Stimulated activated naive CD4-positive, alpha-beta T cell treated with Interleukin-2 at 50 U/mL for 16 hours (primary cell): ENCODE measurements at places on chromosomes 2 and 18.

DNA sequence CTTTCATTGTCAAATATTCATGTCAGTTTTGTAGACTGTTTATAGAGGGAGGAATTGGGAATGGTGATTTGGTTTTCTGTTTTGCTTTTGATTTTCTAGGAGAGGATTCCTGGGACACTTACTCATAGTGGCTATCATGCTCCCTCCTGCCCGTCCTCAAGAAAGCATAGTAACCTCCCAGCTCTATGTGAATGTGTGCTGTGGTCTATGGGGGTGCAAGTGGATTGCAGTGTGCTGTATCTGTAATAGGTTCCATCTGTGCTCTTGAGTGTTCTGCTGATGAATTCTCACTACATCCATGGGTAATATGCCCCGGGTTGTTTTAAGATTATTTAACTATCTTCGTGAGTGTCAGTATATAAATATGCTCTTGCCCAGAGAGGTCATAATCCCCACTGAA is 811.3 kb downstream of the CNTNAP5 start:
- no peak for DNase-seq

- DNase-seq: no peak
Measured at GRCh38 chr2:74037379-74037860, 52.7 kb downstream of the TET3 start.

DNA sequence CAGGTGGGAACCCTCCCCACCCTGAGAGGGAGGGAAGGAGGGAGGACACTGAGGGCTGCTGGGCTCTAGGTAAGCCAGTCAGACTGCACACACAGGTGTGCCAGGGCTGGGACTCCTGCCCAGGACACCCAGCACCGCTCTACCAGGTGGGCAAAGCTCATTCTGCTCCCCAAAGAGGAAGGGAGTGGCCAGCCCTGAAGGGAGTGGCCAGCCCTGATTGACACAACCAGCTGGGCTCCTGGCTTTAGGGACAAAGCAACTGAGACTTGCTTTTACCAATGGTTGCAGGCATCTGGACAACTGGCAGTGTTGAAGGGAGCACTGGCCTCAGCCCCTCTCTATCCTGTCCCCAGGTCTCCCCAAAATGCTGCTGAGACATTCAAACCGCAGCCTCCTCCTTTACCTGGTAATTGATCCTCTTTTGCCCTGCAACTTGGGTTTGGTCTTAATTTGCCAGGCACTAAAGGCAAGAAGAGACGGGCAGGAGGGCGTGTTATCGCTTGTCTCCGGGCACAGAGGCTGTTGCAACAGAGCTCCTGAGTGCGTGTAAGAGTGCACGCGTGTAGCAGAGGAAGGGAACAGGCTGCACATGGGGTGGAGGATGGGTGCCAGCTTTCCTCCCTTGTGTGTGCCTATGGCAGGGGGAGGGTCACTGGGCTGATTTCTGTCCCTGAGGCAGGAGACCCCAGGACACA is 14.5 kb upstream of the FOSL2 start:
- no peak for DNase-seq

DNA sequence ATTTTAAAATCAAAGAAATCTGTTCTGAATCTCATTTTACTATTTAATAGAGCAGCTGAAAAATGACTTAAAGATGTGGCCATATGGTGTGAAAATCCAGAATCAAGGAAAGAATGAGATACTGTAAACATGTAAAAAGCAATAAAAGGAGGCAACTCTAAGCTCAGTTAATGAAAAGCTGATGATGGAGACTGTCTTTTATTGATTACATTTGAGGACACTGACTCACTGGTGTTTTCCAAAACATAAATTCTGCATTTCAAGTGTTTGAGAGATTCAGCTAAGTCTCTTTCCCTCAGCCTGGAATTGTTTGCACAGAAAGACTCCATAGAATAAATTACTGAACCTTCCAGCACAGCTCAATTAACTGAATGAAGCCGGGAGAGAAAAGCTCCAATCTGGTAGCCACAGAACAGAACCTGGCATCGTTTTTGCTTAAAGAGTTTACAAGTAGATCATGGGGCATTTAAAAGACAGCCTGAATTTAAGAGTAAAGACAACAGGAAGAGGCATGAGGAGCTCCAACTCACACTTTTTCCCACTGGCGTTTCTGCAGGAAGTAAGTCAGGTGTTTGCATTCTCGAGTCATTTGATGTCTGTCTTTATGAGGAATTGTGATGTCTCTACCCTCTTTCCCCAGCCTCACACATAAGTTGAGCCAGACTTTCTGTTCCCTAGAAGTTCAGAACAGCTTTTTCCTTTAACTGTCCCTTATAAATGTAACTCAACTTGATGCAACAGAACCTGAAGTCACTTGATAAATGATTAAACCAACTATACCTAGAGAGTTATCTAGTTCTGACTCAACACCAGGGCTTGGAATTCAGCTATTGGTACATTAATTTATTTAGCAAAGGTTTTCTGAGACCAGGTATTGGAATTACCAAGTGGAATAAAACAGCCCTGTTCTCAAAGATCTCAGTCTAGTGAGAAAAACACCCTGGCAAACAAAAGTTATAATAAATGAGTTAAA is 53.3 kb downstream of the FTCDNL1 start:
- DNase-seq: no peak

DNA sequence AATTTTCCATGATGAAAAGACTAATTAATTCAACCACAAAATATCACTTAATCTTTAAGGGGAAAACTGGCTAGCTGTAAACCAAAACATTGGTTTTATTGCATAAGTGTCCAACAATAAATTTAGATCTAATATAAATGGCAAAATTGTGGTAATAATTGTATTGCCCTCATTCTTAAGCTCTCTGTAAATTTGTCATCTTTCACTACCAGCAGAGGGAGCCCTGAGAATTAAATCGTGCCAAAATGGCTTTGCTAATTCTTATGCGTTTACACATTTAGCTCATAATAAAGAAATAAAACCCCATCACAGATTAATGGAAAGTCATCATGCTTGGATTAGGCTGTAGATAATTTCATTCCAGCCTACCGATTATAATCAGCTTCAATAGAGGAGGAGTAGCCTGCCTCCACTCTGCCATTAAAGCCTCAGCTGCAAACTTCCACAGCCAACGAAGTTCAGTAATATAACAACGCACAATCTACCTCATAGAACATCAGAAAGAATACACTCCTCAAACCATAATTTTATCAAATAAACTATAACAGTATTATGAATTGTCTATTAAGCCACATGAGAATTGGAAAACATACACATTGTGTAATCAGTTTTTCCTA is 70.0 kb upstream of the ATP5MC3 start:
- no peak for DNase-seq

DNA sequence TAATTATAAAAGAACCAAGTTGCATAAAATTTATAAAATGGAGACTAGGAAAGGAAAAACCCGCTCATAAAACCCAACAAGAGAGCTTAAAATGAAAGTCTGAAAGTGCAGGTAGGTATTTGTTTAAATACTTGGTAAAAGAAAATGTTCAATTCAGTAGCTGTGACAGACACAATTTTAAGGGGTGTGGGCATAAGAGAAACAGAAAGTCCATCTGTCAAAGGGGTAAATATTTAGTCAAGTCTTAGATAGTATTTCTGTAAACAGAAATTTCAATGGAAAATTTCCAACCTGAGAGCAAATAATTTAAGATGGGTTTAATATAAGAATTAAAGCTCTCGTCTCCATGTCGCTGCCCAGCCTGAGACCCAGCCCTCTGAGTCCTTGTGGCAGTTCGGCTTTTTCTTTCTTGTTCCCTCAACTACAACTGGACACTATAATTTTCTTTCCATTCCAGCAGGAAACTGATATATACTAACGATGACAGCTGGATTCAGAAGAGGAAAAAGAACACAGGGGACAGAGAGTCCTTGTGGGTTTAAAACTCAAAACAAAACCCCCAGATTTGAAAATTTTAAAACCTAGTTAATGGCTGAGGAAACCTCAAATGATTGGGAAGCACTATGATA is 88.0 kb upstream of the ZFP36L2 start:
- no peak for DNase-seq

- DNase-seq: no peak
Measured at GRCh38 chr2:42906557-42907411, 114.4 kb upstream of the HAAO start.

DNA sequence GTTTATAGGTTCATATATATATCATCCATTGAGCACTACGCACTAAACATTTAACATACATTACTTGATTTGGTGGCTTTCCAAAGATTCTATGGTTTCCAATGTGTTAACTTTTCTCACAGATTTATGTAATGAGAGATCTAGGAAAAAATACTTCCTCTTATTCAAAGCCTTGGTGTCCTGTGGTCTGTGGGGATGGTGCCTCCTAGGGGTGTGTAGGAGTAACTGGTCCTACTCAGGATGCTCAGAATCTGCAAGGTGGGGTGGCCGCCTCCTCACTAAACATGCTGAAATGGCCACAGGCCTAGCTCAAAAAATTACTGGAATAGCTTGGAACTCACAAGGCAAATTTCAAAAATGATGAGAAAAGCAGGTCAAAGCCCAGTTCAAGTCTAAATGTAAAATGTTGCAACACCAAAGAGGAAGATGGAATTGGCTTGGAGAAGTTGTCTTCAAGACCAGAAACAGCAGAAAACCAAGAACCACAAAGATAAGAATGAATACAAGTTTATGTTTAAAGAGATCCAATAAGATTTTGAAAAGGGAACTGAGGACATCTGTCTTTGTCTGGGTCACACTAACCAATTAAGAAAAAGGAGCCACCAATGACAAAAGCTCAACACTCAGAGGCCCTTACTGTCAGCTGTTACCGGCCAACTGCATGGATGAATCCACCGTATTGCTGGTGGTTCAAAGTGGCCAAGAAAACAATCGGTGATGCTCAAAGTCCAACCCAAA is 11.5 kb downstream of the GPR55 start:
- DNase-seq: no peak

DNA sequence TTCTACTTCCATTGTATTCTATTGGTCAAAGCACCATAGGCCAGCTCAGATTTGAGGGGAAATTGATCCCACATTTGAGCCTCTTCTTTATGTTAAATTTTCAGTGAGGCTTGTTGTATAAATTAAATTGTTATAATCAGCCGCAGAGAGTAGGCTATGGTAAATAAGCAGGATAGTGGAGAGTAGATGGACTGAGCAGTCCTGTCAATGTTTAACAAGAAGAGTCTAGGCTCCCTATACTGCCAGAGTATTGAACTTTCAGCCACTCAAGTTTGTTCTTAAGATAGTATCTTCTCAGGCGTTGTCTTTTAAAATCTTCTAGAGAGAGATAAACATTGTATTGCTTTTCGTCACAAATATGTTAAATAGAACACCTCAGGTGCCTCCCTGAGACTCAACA is 100.9 kb downstream of the PRKRA start:
- DNase-seq: no peak

DNA sequence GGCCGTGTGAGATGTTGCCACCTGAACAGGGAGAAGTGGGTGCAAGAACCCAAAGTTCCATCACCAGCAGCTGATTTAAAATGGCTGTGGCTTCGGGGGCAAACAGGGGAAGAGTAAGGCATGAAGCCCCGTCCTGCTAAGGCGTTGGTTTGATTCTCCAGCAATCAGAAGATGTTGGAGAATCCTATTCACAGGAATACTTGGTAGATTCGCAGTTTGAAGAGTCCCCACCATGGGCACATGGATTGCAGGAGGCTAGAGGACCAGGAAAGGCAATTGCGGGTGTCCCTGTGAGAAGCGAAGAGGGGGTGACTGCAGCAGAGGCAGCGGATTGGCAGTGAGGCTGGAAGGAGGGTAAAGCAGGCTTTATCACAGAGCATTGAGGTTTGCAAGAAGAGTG is 46.6 kb upstream of the TXNDC2 start:
- no peak for DNase-seq

GRCh38 chr2:240965905-240966456 is 32.4 kb upstream of the SNED1 start:
- DNase-seq: no peak

DNA sequence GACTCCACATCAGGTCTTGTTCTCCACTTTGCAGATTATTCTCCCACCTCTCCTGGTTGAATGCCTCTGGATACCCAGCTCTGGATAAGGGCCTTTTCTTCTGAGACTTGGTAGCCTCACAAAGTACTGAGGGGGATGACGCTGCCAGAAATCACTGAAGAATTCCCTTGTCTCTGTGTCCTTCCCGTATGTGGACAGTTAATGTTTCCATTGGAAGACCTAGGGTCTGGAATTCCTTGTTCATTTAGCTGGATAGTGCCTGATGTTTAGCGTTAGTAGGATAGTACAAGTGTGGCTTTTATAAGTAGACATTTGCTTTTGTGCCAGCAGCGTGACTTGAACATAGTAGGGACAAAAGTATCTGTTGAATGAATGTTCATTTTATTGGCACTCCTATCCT is 76.9 kb downstream of the CLHC1 start:
- no peak for DNase-seq

DNA sequence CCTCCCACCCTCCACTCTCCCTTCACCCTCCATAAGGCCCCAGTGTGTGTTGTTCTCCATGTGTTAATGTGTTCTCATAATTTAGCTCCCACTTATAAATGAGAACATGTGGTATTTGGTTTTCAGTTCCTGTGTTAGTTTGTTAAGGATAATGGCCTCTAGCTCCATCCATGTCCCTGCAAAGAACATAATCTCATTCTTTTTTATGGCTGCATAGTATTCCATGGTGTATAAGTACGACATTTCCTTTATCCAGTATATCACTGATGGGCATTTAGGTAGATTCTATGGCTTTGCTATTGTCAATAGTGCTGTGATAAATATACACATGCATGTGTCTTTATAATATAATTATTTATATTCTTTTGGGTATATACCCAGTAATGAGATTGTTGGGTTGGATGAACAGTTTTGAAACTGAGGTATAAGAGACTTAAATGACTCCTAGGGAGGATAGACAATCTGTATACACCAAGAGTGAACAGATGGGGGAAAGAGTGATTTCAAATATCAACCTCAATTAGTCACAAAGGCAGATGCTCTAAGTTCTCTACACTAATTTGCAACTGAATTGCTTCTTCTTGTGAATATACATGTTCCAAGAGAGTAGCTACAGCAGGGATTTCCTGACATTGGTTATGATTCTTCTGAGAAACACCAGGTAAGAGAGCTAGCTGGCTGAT is 23.7 kb downstream of the CWC22 start:
- no peak for DNase-seq

- no peak for DNase-seq
Measured at GRCh38 chr2:31413862-31414550, 536 bp downstream of the XDH start.

- DNase-seq: no peak
Measured at GRCh38 chr2:30693821-30694281, 113.4 kb downstream of the CAPN13 start.

DNA sequence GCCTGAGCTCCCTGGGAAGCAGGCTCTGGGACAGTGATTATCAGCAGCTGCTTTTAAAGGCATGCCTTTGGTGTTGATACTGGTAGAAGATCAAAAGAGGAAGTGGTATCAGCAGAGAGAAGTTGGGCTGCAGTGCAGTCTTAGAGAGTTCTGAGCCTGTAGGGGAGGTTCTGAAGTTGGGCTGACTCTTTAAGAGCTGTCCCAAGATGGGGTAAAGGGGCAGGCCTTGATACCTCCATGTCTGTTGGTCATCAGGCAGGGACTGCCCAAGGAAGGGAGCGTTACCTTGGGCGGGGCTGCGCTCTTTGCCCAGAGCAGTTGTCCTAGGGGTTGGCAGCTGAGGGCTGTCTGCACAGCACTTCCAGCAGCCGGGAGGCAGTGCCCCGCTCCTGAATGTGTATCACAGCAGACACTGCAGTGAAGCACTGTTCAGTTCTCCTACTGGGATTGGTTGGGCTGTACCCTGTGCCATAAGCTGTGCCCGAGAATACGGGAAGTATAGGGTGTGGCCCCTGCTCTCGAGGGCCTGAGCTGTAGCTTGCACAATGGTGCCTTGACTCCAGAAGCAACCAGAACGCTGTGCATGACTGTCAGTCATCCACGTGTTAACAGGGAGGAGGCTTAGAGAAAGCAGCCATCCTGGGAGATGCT is 177.0 kb downstream of the CTIF start:
- no peak for DNase-seq
